ENCODE measurements at places on chromosomes 13 and 19. TPM values are rescaled to one million over a fixed set of nuclear protein-coding genes. Genes with fewer than 3 reads are reported as not detected.

The SAFB2 gene
- 106 TPM for total RNA-seq

The PSG3 gene
- total RNA-seq: not detected

GRCh38 chr19:35086455-35086854 lies 29.2 kb upstream of the FXYD3 start:
- H3K27ac ChIP-seq: no peak overlapping the region
- H3K4me3 ChIP-seq: no peak overlapping the region
- H3K4me1 ChIP-seq: no peaks in the 10 kb centered on the region
- DNase-seq: no peak
- H3K36me3 ChIP-seq: no peaks in the 10 kb centered on the region

DNA sequence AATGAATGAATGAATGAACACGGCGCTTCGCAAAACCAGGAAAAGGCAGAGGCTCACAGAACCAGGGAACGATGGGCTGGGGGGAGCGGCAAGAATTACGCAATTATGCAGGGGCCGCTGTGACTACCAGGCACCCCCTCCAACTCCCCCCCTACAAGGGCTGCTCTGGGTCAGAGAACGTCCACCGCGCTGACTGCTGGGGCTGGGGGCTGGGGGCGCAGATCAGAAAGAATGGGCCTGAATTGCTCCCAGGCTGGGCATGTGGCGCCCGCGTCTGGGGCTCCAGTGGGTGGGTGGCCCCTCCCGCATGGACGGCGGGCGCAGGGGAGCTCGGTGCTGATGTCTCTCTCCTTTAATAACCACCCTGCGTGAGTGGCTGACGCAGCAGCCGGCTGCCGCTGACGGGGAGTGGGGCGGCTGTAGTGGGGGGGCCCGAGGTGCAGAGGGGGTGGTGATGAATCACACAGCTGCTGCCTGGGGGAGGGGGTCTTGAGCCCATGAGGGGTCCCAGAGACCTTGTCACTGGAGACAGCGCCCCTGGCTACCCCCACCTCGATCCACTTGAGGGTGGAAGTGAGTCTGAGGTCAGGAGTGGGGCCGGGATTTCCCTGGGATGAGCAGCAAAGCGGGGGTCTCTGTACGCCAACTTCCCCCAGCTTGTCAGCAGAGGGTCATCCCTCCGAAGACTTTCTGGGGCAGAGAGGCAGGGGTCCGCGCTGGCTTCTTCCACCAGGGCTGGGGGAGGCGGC lies 1.5 kb upstream of the CIRBP start:
- H3K4me3 ChIP-seq: peak overlapping the region; percentile 88
- no peak for DNase-seq
- peaks cover 68% of the 10 kb centered on the region for H3K4me1 ChIP-seq
- no peak overlapping the region for H3K27ac ChIP-seq
- H3K27me3 ChIP-seq: no peaks in the 10 kb centered on the region
- peaks cover 11% of the 10 kb centered on the region for H3K36me3 ChIP-seq

GRCh38 chr19:39924389-39924788 lies 10.0 kb downstream of the FCGBP start:
- H3K4me3 ChIP-seq: no peak overlapping the region
- H3K27me3 ChIP-seq: no peaks in the 10 kb centered on the region
- no peak overlapping the region for H3K27ac ChIP-seq

- peak; percentile 8 for DNase-seq
- H3K4me3 ChIP-seq: no peak overlapping the region
- peaks cover 30% of the 10 kb centered on the region for H3K4me1 ChIP-seq
- peak overlapping the region; percentile 86 for H3K27ac ChIP-seq
These were observed 22.3 kb downstream of the KCTD4 start for GRCh38 chr13:45178349-45179162.

DNA sequence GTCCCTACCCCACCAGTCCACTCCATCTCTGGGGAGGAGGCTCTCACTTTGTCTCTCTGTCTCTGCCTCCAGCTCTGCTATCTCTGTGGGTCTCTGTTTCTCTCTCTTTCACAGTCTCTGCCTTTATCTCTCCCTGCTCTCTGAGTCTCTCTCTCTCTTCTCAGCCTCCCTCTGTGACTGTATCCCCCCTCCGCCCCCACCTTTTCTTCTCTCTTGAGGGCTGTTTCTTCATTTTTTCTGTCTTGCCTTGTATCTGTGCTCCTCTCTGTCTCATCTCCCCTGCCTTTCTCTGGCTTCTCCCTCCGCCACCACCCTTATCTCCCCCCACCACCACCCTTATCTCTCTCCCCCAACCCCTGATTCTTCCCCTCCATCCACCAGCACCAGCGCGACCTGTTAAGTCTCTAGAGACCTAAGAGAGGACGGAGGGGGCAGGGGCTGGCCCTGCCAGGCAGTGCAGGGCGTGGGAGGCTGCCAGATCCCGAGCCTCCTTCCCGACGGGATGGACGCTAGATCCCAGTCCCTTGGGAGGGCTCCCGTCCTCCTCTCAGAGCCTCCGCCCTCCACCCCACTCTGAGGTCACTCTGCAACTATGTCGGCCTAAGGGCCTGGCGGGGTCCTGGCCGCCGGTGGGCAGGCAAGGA lies 1.0 kb downstream of the AXL start:
- peaks cover 30% of the 10 kb centered on the region for H3K27me3 ChIP-seq
- peaks cover 1% of the 10 kb centered on the region for H3K36me3 ChIP-seq
- H3K4me3 ChIP-seq: no peak overlapping the region
